ENCODE measurements at places on chromosomes 11 and 22.

DNA sequence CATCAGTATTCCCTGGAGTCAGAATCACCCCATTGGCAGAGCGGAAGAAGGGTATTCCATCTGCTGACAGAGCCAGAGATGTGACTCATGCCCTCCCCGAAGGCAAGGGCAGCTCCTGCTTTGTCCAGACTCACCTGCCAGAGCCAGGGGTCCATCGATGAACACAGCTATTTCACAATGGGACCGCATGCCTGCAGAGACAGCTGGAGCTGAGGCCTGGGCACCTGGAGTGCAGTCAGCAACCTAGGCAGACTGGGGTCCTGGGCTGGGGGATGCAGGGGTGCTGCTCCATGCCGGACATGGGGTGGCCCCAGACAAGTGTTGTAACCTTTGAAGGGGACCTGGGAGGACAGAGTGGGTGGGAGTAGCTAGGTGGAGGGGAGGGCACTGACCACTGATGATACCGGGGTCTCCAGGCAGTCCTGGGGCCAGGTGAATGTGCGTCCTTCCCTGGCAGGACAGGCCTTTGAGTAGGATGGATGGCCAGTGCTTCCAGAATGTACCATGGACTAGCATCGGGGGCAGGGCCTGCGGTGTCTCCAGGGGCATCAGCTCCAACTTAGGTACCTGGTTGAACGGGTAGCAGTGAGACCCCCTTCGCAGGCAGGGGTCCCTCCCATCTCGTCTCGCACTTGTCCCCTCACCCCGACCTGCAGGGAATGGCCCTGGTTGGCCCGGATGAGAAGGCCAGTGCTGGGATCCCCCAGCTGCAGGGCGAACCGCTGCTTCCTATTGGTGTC is 1.7 kb downstream of the TRPT1 start:
- DNase-seq = no peak

GRCh38 chr22:49733631-49734030 is 94.0 kb downstream of the BRD1 start:
- no peak for DNase-seq

DNA sequence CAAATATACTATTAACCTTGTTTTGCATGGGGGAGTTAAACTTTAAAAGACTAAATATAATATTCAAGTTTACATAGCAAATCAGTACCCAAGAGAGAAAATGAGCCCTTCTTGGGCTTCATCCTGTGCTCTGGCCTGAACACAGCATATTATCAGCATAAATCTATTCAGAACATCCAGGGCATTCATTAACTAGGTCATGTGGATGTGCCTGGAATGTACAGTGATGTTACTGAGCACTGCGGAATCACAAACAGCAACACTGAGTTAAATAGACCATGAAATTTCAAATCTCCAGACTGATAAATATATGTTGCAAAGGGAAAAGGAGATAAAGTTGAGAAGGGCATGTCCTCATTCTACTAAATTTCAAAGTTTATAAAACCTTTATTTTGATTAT is 426.4 kb downstream of the AASDHPPT start:
- DNase-seq = no peak

GRCh38 chr11:92125321-92125720 is 99.3 kb upstream of the FAT3 start:
- no peak for DNase-seq

- no peak for DNase-seq
These were observed 427.9 kb upstream of the CCDC179 start for GRCh38 chr11:23288003-23288783.

GRCh38 chr11:129930743-129931142 is 35.4 kb upstream of the NFRKB start:
- DNase-seq = no peak

DNA sequence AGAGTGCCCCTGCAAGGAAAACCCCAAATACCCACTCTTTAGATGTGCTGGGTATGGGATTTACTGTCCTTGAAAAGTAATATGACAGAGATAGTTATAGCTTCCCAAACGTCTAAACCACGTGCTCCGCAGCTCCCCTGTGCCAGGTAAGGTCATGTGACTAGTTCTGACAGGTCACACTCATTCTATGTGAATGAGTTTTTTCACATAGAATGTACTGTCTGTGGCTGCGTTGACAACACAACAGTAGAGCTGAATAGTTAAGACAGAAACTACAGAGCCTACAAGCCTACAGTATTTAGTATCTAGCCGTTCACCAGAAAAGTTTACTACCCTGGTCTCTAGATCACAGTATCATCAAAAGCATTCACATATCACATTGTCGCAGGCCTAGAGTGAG is 236.2 kb downstream of the ETS1 start:
- DNase-seq = no peak

- DNase-seq = no peak
These were observed 9.7 kb upstream of the OR52J3 start for GRCh38 chr11:5036669-5037068.

- no peak for DNase-seq
These were observed 11.6 kb downstream of the LRRC32 start for GRCh38 chr11:76658651-76659650.

GRCh38 chr22:19713245-19713644 is 1.1 kb upstream of the SEPTIN5 start:
- no peak for DNase-seq

- DNase-seq = no peak
These were observed 4.6 kb downstream of the GATD1 start for GRCh38 chr11:772429-773390.

GRCh38 chr11:33171251-33171650 is 10.0 kb upstream of the CSTF3 start:
- no peak for DNase-seq

DNA sequence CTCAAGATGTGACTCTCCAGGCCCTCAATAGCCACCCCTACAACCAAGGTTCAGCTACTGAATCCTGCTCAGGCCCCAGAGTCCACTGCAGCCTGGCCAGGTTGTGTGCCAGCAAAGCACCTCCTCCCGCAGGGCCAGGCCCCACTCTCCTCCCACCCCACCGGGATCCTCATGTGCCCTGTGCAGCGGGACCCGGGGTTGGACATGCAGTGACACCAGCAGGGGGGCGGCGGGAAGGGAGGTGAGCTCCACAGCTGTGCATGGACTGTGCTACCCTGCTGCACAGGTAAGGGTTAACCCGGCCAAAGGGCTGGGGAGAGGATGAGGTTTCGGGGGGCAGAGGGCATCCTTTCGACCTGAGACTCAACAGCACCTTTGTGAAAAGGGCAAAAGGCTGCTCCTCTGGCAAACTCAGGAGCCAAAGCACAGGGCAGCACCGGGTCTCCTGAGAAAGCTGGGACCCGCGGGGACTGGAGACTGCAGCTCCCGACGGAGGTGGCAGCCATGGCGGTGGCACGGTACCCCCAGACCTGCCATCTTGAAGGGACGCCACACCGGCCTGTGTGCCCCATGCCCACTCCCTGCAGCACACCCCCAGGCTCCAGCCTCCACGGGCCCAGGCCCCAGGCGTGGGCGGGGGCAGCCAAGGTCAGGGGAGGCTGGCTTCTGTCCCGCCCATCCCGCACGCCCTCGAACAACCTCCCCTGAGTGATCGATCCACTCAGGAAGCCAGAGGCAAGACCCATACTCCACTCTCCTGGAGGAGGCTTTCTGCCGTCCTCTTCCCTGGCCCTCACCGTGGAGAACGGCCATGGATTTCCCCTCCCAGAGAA is 10.6 kb downstream of the PLXNB2 start:
- DNase-seq = no peak

GRCh38 chr11:125886997-125887372 is 483 bp upstream of the HYLS1 start:
- DNase-seq = no peak

DNA sequence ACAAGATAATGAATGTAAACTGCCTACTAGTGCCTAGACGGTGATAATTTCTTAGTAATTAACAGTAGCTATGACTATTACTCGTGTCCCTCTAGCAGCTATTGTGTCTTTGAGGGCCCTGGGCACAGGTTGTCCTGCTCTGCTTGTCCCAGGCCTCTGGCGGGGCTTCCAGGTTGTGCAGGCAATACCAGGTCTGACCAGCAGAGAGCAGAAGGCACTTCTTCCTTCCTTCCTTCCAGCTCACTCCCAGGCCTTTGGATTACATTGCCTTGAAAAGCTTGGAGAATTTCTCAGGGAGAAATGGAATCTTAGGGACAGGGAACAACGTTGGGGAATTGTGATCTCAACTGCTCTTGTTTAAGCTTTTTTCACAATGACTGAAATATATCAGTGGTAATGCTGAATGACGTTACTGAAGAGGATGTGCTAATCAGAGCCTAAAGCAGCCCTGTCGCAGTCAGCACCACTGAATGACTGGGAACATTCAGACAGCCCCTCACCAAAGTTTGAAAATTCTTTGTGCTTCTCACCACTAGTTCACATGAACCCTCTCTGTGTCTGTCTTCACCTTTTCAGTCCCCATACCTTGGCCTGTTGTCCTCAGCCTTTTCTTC is 8.4 kb upstream of the CCKBR start:
- DNase-seq = no peak

- DNase-seq = no peak
These were observed 24.2 kb downstream of the MUC5AC start for GRCh38 chr11:1181853-1182535.

DNA sequence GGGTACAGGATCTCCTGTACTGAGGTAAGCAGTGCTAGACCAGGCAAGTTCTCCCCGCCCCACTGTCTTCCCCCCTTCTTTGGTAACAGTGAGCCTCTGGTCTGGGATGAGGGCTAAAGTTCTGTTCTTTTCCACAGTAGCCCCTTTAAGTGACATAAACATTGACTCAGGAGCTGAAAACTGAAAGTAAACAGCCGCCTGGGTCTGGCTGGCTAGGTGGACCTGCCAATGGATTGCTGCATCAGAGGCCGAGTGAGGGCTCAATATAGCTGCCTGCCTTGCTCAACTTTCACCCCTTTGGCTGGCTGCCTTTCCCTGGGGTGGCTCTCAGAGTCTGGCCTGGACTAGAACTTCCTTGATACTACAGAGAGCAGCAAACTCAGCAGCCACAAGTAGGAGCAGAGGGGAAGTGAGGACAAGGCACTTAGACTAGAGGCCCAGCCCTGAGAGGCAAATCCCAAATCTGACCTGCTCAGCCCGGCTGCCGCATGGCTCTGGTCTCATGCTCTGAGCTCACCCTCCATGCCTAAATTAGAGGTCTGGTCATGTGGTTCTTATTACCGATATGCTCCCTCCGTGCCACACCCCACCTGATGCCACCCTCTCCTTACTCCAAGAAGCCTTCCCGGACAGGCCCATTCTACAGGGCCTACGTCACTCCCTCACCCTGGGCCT is 9.6 kb upstream of the UCP3 start:
- DNase-seq = no peak

- no peak for DNase-seq
These were observed 2.0 kb upstream of the NLRX1 start for GRCh38 chr11:119166368-119167076.

GRCh38 chr11:45157247-45158209 is 11.1 kb downstream of the PRDM11 start:
- no peak for DNase-seq

- DNase-seq = no peak
These were observed 414.2 kb downstream of the SOX6 start for GRCh38 chr11:15942126-15942525.

- no peak for DNase-seq
These were observed 583 bp upstream of the RRAS2 start for GRCh38 chr11:14359501-14360031.

DNA sequence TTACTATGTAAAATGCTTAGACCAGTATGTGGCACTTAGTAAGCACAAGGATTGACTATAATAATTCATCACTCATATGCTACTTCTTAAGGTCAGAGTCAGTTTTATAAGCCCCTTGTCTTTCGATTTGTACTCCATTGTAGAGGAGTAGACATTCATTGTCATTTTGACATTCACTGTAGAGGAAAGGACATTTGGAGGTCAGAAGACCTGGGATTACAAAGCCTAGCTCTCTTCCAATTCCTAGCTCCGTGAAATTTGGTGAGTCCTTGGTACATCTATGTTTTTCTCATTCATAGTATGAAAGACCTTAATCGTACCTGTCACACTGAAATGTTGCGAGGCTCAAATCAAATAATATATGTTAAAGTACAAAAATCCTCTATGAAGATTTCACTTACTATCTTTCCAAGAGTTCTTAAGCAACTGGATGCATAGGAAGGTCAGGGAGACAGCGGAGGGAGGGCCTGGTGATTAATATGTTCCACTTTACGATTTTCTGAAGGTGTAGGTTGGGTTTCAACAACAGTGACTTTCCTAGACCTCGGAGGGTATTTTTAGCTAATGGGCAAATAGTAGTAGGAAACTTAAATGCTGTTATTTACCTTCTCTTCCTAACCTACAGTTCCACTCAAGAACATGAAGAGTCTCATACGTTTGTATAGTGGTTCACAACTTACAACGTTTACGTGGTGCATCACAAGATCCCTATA is 1.4 kb upstream of the EMSY start:
- DNase-seq = no peak

DNA sequence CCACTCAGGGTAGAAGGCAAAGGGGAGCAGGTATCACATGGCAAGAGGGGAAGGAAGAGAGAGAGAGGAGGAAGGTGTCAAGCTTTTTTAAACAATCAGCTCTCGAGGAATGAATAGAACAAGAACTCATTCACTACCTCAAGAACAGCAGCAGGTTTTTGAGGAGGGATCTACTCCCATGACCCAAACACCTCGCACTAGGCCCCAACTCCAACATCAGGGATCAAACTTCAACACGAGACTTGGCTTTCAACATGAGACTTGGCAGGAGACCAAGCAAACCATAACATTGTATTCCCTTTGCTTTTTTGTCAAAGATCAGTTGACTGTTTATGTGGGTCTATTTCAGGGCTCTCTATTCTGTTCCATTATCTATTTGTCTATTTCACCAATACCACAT is 26.9 kb upstream of the APOBEC3A start:
- DNase-seq = no peak

- DNase-seq = no peak
These were observed 24.6 kb downstream of the ELF5 start for GRCh38 chr11:34488855-34489557.

DNA sequence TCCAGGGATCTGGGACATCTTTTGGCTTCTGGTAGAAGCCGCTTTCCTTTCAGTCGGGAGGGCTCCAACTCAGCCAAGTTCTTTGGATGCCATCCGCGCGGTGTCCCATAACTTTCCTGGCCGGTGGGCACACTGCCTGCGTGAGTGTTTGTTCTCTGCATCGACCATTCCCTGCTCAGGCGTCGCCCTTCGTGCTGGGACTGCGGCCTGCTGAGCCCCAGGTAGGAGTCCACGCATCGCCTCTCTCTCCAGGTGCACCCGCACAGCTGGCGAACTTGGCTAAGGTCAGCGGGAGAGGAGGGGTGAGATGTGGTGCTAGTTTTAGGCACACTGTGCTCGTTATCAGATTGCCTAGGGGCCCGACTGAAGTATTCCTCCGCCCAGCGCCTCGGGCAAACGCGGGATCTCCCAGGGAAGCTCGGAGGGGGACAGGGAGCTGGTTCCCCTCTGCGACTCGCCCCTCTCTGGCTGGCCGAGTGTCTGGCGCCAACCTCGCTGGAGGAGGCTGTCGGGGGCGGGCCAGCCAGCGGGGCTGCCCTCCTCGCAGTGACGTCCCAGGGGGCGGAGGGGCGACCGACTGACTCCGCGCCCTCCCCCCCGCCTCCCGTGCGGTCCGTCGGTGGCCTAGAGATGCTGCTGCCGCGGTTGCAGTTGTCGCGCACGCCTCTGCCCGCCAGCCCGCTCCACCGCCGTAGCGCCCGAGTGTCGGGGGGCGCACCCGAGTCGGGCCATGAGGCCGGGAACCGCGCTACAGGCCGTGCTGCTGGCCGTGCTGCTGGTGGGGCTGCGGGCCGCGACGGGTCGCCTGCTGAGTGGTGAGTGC is at the start of gene LAYN:
LAYN (plus strand) TSS at position 607 of the 823 bp plus-strand sequence; CDS start at position 731, 124 bp downstream.
- DNase-seq = no peak
